ENCODE measurements at places on chromosomes 1 and 21.

GRCh38 chr1:159851407-159851806, 11.1 kb downstream of the VSIG8 start:
- DNase-seq, result no peak

DNA sequence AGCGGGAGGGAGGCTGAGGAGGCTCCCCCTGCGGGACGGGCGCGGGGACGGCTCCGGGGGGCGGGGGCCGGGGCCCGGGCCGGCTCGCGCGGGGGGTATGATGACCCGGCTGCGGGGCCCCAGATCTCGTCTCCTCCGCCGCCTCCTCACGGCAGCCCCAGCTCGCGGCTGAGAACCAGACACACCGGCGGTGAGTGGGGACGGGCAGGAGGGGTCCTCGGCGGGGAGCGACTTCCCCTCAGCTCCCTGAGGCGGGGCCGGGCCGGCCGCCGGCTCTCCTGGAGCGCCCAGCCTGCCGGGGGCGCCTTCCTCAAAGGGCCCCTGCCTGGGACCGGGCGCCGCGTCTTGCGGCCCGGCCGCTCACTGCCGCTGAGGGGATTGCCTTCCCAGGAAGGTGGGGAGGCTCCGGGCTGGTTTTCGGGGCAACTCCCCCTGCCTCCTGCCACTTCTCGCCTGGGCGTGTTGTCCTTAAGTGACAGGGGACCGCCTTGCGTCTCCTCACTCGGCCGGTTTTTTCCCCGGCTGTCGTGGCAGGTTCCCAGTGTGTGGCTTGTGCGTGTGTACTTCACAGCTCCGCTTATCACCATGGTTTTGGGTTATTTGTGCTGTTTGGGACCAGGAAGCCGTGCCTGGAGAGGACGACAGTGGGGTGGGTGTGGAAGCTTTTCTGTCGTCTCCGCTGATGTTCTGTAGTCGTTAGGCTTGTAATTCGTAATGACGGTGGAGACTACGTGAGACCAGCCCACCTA, 800 bp downstream of the HIPK1 start:
- no peak for DNase-seq

- no peak for DNase-seq
Observed at GRCh38 chr1:165050246-165050645, 306.3 kb downstream of the LMX1A start.

GRCh38 chr21:34928637-34929036, 120.5 kb downstream of the RUNX1 start:
- DNase-seq, result no peak

GRCh38 chr1:160739098-160739511, at the start of gene SLAMF7:
SLAMF7 (plus strand) TSS chr1:160739247; CDS start chr1:160739302, 55 bp downstream.
- no peak for DNase-seq

DNA sequence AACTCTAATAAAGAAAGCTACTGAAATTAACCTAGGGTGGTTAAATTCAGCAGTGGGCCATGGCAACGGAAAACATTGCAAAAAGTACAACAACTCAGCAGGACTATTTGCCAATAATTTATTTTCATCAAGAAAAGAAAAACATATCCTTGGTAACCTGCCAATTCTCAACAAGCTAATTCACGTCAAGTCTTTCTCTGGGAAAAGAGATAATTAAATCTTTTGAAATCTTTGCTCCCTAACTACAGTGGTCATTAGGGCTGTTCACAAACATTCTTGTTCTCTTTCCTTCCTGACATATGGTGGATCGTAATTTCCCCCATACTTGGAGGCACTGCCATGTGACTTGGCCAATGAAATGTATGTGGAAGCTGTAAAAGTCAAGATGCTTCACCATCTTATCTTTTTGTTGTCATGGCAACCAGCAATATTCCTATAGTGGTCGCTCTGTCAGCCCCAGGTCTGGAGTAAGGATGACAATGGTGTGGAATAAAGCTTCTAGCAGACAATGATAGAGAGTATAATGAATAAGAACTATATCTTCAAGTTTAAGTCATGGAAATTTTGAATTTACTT, 29.6 kb upstream of the ZNF326 start:
- DNase-seq, result no peak

GRCh38 chr1:35340519-35340918, 72.0 kb downstream of the ZMYM4 start:
- DNase-seq, result no peak

DNA sequence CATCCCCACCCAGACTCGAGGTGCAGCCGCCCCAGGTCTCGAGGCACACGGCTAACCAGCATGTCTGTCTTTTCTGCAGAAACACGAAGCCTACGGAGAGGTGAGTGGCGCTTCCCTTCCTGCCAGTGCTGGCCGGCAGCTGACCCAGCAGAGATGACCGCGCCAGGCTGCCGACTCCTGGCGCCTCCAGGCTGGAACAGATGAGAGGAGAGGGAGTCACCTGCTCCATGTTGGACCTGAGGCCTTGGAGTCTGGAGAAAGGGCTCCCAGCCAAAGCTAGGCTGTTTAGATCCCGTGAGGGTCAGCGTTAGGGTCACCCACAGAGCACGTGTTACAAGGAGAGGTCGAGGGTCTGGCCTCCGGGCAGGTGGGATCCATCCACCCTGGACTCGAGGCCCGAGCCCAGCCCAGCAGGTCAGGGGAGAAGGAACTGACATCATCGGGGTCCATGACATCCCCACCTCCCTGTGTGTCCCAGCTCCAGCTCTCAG, 14.9 kb downstream of the COL6A2 start:
- DNase-seq, result no peak

DNA sequence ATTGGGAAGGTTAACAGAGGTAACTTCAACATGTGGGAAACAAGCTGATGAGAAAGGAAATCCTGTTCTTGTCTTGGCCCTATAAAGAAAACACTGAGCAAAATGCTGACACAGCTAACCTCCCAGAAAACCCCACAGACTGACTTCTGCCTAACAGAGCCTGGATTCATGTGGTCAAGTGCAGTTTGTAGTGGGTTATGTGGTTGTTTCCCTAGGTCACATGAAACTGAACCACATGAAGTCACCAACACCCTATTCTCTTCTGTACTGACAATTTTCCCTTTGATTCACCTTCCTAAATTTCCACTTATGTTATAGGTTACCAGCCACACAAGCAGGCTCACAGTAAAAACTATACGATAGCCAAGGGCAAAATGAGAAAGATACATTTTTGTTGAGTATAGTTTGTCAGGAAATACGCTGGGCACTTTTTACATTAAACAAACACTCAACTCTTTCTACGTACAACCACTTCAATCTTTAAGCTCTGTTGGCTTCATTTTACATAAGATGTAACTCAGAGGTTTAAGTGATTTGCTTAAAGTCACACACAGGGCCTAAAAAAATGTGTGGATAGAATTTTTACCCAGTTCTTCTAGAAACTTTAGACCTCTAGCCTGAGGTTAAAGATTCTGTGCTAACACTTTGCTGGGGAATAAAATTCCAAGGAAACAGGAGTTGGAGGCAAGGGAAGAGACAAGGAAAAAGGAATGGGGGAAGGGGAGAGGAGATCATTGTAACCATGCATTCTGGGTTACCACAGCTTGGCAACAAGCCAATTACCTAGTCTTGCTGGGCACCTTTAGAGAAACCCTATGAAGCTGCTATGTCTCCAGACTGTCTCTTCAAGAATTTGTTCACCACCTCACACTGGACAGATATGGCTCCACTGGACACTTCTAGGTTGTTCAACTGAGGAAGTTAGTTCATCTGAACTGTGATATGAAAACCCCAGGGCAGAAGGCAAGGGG, 601.6 kb upstream of the USP24 start:
- no peak for DNase-seq

DNA sequence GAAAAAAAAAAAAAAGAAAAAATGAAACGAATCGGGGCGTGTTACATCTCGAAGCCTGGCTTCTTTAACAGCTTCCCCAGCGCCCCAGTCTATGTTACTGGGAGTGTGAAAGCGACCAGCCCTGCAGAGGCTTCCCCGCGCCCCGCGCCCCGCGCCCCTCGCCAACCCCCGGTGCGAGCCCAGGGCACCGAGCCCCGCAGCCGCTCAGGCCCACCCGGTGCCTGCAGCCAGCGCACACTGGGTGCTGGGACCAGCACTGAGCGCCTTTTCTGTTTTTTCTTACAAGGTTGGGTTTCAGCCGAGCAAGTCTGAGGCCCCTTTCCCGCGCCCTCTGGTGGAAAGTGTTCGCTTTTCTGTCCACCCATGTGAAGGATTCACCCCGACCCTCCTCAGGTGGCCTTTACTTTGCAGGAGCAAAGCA, 42.1 kb upstream of the ZNF496 start:
- DNase-seq, result no peak

GRCh38 chr1:11882814-11883538, 24.2 kb upstream of the NPPB start:
- no peak for DNase-seq

GRCh38 chr1:92754719-92755050, 30.2 kb downstream of the EVI5 start:
- no peak for DNase-seq

GRCh38 chr1:41122851-41123518, 101.5 kb upstream of the SLFNL1 start:
- no peak for DNase-seq

DNA sequence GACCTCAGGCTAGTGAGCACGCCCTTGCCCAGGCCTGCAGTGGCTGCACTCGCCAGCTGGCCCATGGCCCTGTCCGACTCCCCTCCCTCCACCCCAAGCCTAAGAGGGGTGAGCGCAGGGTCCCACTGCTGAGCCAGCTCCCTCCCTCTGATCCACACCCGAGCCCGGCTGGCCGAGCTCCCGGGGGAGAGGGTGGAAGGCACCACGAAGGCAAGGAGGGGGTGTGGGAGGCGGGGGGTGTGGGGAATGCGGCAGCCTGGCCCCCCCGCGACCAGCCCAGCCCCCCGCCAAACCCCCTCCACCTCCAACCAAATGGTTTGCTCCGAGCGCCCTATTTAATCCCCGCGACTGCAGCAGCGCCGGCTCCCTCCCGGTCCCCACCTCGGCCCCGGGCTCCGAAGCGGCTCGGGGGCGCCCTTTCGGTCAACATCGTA, at the start of gene CADM3:
TSS of gene CADM3 (plus strand) at position 362 of the 434 bp plus-strand sequence. CDS start 151 bp downstream, outside the sequence.
- no peak for DNase-seq

DNA sequence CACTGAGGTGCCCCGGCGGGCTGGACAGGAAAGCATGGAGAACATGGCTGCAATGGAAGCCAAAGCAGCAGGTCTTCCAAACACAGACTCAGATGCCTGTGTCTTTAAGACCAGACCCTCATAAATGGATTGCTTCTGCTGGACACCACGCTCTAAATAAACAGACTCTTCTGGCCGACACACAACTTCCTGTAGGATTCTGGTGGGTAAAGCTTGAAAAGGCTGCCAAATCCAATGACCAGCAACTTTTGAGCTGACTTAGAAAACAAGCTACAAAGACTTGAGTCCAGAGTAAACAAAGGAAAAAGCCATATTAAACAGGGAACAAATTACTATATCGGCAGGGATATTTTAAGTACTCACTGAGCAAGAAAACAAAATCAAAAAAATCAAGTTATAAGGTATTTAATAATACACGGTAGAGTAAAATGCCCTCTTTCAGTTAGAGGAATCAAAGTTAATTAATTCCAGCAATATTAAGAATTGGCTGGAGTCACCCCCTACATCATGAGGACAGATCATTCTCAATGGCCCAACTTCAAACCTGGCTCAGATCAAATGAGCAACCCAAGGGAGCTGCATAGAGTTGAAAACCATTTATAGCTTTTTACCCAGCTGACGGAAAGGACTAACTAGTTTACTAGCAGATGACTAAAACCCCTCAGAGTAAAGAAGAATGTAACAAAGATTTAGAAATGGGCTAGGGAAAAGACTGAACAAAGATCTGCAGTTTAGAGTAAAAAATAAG, 102.4 kb downstream of the TGFBR3 start:
- no peak for DNase-seq

DNA sequence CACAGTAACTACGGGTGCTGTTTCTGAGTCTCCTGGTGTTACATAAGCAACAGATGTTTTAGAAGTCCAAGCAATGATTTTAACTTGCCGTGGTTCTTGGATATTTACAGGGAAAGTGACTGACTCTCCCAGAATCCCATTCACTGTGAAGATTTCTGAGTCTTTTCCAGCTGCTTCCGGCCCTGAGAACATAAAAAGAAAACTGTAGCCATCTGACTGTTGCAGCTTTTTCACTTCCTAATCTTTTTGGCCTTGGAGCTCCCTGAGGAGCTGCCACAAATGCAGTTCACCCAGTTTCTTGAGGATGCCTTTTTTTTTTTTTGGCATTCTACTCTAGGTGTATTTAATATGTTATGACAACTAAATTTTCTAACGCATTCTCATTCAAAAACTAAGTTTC, 13.7 kb downstream of the CD84 start:
- no peak for DNase-seq

- DNase-seq, result no peak
Observed at GRCh38 chr1:56028244-56028643, 551.1 kb downstream of the PLPP3 start.

DNA sequence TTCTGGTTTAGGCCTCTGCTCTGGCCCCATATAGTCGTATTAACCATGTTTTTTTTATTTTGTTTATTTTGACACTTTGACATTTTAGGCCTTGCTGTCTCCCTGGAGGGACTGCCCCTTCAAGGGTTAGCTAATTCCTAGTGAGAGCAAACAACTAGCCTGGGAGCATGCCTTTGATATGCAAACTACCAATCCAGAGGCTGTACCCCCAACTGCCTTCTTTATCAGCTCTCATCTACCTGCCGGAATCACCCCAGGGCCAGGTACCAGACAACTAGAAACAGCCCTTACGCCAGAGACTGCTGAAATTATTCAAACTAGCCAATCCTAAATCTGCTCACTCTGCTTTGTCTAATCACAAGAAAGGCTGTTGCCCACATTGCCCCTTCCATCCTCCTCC, 13.0 kb upstream of the ST6GALNAC5 start:
- no peak for DNase-seq

DNA sequence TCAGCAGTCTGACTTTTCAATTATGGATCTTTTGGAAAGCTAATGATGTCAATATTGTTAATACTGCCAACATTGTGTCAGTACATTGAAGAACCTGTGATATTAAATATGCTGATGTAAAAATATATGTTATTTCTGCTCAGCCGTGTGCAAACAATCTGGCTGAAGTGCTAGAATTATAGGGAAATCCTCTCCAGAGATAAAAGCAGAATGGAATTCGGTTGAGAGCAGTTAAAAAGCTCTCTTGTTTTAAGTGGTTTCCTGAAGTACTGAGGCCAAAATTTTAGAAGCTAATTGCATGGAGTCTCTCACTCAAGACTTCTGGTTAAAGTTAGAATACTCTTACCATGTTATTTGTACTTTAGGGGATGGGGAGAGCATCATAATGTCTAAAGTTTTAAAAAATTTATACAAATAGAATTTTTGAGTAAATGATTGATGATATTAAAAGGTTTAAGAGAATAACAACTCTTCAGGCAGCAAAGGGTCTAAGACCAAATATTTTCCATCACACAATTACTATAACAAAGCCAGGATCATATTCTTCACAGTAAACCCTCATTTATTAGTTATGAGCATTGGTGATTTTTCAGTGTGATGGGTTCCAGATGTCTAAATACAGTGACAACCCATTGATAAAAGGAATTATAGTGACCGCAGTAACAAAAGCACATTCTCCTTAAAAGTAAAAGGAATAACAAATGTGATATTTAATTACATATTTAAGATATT, 834.2 kb upstream of the CXADR start:
- no peak for DNase-seq

- DNase-seq, result no peak
Observed at GRCh38 chr21:25752416-25752815, 17.6 kb downstream of the GABPA start.

GRCh38 chr1:61279570-61279969, 197.2 kb downstream of the NFIA start:
- DNase-seq, result no peak
